ENCODE measurements at places on chromosomes 11 and 22. TPM values are rescaled to one million over a fixed set of nuclear protein-coding genes. Genes with fewer than 3 reads are reported as not detected.
A peak's percentile ranks its signal among the peaks of the same experiment; 100 is the strongest.

MMP12 gene
- not detected for total RNA-seq

GRCh38 chr11:43962383-43963278 is 20.2 kb downstream of the C11orf96 start:
- no peak overlapping the region for H3K27ac ChIP-seq
- H3K4me1 ChIP-seq, result no peaks in the 10 kb centered on the region
- H3K4me3 ChIP-seq, result no peak overlapping the region
- DNase-seq, result no peak
- no peaks in the 10 kb centered on the region for H3K36me3 ChIP-seq
- peaks cover 37% of the 10 kb centered on the region for H3K27me3 ChIP-seq

- H3K4me1 ChIP-seq, result peaks cover 20% of the 10 kb centered on the region
- no peak for DNase-seq
- H3K27me3 ChIP-seq, result no peaks in the 10 kb centered on the region
These were observed 398.9 kb downstream of the ETS1 start for GRCh38 chr11:128188346-128189004.

GRCh38 chr22:45597460-45598192 is 74.0 kb upstream of the ATXN10 start:
- peaks cover 4% of the 10 kb centered on the region for H3K27me3 ChIP-seq
- no peak for DNase-seq
- H3K27ac ChIP-seq, result no peak overlapping the region
- peaks cover 2% of the 10 kb centered on the region for H3K4me1 ChIP-seq
- H3K4me3 ChIP-seq, result no peak overlapping the region
- H3K36me3 ChIP-seq, result no peaks in the 10 kb centered on the region

GRCh38 chr11:61666684-61667297 is 13.4 kb upstream of the DAGLA start:
- no peaks in the 10 kb centered on the region for H3K4me1 ChIP-seq
- H3K27ac ChIP-seq, result no peak overlapping the region
- no peak overlapping the region for H3K4me3 ChIP-seq

GRCh38 chr11:27996066-27996465 is 111.9 kb downstream of the KIF18A start:
- H3K4me3 ChIP-seq, result no peak overlapping the region
- H3K27me3 ChIP-seq, result no peaks in the 10 kb centered on the region
- no peaks in the 10 kb centered on the region for H3K4me1 ChIP-seq
- H3K27ac ChIP-seq, result no peak overlapping the region

DNA sequence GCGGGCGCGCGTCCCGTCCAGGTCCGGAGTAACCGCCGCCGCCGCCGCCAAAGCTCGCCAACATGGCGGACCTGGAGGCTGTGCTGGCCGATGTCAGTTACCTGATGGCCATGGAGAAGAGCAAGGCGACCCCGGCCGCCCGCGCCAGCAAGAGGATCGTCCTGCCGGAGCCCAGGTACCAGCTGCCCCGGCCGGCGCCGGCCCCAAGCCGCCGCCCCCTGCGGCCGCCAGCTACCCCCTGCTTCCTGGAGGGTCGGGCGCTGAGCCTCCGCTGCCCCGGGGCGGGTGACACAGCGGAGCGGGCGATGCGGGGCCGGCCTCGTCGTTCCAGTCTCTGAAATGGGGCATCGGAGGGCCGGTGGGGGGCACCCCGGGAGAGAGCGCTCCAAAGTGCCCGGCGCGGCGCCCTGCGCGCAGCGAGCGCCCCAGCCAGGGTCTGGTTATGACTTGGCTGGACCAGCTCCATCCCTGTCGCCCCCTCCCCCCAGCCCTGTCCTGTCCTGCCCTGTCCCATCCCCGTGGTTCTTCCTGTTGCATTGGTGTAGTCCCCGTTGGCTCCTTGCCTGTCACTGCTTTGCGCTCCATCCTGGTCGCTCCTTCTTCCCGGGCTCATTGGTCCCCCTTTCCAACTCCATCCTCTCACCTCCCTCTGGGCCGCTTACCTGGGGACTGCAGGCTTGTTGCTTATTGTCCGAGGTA is 653 bp downstream of the GRK3 start:
- peak overlapping the region; percentile 96 for H3K4me3 ChIP-seq
- peaks cover 8% of the 10 kb centered on the region for H3K36me3 ChIP-seq
- H3K27me3 ChIP-seq, result peaks cover 4% of the 10 kb centered on the region
- DNase-seq, result peak; percentile 47
- peak overlapping the region; percentile 81 for H3K27ac ChIP-seq
- H3K4me1 ChIP-seq, result peaks cover 56% of the 10 kb centered on the region

NELL1 gene
- total RNA-seq, result not detected

DNA sequence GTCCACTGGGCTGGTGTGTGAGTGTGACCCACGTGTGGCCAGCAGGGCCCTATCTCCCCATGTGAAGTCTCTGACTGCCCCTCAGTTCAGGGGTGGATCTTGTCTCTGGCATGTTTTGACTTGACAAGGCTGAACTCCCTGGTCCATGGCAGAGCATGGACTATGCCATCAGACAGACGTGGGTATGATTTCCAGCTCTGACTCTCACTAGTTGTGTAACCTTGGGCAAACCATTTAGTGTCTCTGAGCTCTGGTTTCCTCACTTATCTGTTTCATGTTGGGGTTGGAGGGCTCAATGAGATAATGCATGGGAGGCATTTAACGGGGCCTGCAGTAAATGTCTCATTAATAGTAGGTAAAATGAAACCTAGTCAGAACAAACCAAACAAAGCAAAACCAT is 254.5 kb upstream of the NARS2 start:
- H3K27ac ChIP-seq, result no peak overlapping the region
- H3K27me3 ChIP-seq, result peaks cover 10% of the 10 kb centered on the region
- DNase-seq, result no peak
- no peak overlapping the region for H3K4me3 ChIP-seq

DNA sequence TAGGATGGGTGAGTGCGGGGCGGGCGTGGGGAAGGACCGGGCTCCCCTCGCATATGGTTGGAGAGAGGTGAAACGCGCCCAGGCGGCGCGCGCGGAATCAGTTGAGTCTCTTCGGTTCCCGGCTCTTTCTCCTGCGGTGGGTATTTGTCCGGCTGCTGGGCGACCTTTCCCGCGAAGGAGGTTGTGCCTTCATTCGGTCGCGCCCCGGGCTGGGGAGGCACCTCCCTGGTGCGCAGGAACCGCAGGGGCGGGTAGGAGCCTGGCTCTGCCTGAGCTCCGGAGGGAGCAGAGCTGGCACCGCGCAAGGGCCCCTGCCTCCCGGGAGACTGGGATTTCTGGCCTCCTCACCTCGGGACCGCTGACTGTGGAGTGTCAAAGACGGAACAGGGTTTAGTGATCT is 27.5 kb downstream of the SAA4 start:
- H3K27me3 ChIP-seq, result peaks cover 71% of the 10 kb centered on the region
- no peaks in the 10 kb centered on the region for H3K4me1 ChIP-seq
- H3K27ac ChIP-seq, result no peak overlapping the region
- DNase-seq, result no peak

ART5 gene
- total RNA-seq, result not detected

GRCh38 chr11:64251016-64251752 is at the start of gene PLCB3:
TSS of gene PLCB3 (plus strand) at chr11:64251530. CDS start at chr11:64251650, 120 bp downstream.
- H3K36me3 ChIP-seq, result no peaks in the 10 kb centered on the region
- peaks cover 16% of the 10 kb centered on the region for H3K4me1 ChIP-seq
- peak within 1 kb of the TSS; percentile 11 for H3K27ac ChIP-seq
- H3K27me3 ChIP-seq, result no peaks in the 10 kb centered on the region
- peak; percentile 63 for DNase-seq

IL17REL gene
- total RNA-seq, result not detected

DNA sequence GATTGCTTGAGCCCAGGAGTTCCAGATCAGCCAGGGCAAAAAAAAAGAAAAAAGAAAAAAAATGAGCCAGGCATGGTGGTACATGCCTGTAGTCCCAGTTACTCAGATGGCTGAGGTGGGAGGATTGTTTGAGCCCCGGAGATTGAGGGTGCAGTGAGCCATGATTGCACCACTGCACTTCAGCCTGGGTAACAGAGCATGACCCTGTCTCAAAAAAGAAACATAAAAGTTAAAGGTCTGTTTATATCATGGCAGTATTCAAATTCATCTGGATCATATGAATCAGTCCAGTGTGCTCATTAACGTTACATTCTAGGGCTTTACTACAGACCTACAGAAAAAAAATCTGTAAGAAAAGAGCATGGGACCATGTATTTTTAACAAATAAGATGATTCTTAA is 13.9 kb downstream of the HSD17B12 start:
- peaks cover 18% of the 10 kb centered on the region for H3K4me1 ChIP-seq
- no peaks in the 10 kb centered on the region for H3K27me3 ChIP-seq
- no peak for DNase-seq
- peaks cover 31% of the 10 kb centered on the region for H3K36me3 ChIP-seq

- H3K27ac ChIP-seq, result no peak within 1 kb of the TSS
- no peaks in the 10 kb centered on the region for H3K4me1 ChIP-seq
- H3K36me3 ChIP-seq, result no peaks in the 10 kb centered on the region
These were observed at the start of gene TCN1 for GRCh38 chr11:59866397-59866796. TSS of gene TCN1 (minus strand) at chr11:59866487. CDS start at chr11:59866470, 17 bp downstream.

- no peaks in the 10 kb centered on the region for H3K36me3 ChIP-seq
- no peaks in the 10 kb centered on the region for H3K4me1 ChIP-seq
- peaks cover 7% of the 10 kb centered on the region for H3K27me3 ChIP-seq
- H3K4me3 ChIP-seq, result no peak overlapping the region
These were observed 2.2 kb upstream of the OR51E2 start for GRCh38 chr11:4699697-4700435.

GRCh38 chr22:23395530-23396361 is 184.3 kb downstream of the IGLL1 start:
- DNase-seq, result no peak
- no peak overlapping the region for H3K27ac ChIP-seq
- no peak overlapping the region for H3K4me3 ChIP-seq
- H3K4me1 ChIP-seq, result no peaks in the 10 kb centered on the region
- no peaks in the 10 kb centered on the region for H3K36me3 ChIP-seq

DNA sequence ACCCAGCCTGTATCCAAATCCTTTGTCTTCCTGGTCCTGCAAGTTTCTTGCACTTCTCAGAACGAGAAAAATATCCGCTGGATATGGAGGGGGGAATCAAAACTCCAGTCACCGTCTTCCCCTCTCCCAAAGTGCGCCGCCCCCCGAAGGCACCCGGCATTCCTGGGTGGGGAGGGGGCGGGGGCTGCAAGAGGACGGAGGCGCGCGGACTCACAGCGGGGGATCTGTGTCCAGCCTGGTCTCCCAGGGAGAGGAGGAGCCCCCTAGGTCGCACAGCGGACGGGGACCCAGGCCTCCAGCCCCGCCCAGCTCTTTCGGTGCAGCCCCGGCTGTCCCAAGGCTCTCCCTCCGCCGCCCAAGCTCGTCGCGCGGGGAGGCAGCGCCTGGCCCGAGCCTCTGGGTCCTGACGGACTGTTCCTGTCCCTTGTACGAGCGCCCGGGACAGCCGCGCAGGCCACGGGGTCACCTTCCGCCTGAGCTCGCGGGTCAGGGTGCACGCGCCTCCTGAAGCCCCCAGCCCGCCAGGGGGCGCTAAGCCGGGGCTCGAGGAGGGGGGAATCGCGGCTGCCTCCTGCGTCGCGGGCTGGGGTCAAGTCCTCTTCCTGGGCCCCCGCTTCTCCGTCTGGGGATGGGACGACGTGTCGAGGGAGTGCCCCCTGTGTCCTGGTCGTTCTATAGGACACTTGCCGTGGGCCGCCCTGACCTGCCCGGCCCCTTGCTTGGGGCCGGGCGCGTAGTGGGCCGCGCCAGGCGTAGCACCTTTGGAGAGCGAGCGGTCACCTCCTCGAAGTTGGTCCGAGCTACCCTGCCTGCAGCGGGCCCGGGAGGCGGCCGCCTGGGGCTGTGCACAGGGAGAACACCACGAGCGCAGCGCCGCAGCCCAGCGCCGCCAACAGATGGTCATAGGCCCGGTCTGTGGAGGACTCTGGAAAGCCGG is 2.4 kb upstream of the WNT11 start:
- H3K4me1 ChIP-seq, result peaks cover 18% of the 10 kb centered on the region
- DNase-seq, result peak; percentile 85
- H3K4me3 ChIP-seq, result peak overlapping the region; percentile 72
- H3K36me3 ChIP-seq, result no peaks in the 10 kb centered on the region

- no peak overlapping the region for H3K27ac ChIP-seq
- H3K27me3 ChIP-seq, result no peaks in the 10 kb centered on the region
- H3K4me1 ChIP-seq, result peaks cover 22% of the 10 kb centered on the region
- no peak overlapping the region for H3K4me3 ChIP-seq
- H3K36me3 ChIP-seq, result peaks cover 61% of the 10 kb centered on the region
- no peak for DNase-seq
These were observed 40.1 kb downstream of the CTSC start for GRCh38 chr11:88297421-88297820.

DNA sequence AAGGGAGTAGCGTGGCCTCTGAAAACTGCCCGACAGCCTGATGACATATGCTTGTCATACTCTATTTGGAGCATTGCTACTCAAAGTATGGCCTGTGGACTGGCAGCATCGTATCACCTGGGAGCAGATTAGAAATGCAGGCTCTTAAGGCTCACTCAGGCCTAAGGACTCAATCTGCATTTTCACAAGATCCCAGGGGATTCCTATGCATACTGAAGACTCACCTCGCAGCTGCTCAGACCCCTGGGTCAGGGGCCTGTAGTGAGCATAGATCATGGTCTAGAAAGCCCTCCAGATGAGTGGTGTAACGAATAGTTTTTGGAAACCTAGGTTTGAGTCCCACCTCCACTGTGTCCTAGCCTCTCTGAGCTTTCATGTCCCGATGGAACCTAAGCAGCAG is 126.3 kb downstream of the FEZ1 start:
- H3K27me3 ChIP-seq, result peaks cover 32% of the 10 kb centered on the region
- no peak overlapping the region for H3K4me3 ChIP-seq
- DNase-seq, result no peak
- no peaks in the 10 kb centered on the region for H3K4me1 ChIP-seq
- no peaks in the 10 kb centered on the region for H3K36me3 ChIP-seq

C22orf42 gene
- total RNA-seq, result not detected

- no peaks in the 10 kb centered on the region for H3K4me1 ChIP-seq
- H3K27ac ChIP-seq, result no peak overlapping the region
- no peaks in the 10 kb centered on the region for H3K36me3 ChIP-seq
These were observed 425.8 kb downstream of the SOX6 start for GRCh38 chr11:15930442-15931025.

GRCh38 chr11:125414121-125414520 is 81.9 kb downstream of the FEZ1 start:
- H3K36me3 ChIP-seq, result no peaks in the 10 kb centered on the region
- H3K4me3 ChIP-seq, result no peak overlapping the region
- peaks cover 19% of the 10 kb centered on the region for H3K27me3 ChIP-seq
- no peak for DNase-seq
- no peak overlapping the region for H3K27ac ChIP-seq
- H3K4me1 ChIP-seq, result no peaks in the 10 kb centered on the region

DNA sequence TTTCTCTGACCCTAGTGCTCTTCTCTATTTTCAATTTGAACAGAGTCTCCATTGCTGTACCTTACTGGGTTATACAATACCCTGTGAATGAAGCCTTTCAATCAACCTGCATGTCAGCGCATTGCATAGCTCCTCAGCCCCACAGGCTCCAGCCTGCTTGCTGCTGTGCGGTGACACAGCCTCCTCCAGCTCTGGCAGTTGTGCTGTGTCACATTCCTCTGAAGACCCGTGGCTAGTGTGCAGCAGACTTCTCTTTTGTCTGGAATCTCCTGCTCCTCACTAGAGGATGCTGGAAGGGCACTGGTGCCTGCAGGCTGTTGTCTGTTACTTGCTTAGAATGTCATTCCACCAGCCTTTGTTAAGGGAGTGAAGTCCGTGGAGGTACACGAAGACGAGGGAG is 390.1 kb upstream of the B3GAT1 start:
- no peak overlapping the region for H3K27ac ChIP-seq
- no peak for DNase-seq
- H3K36me3 ChIP-seq, result no peaks in the 10 kb centered on the region
- H3K4me3 ChIP-seq, result no peak overlapping the region

DMC1 gene
- total RNA-seq, result 14.5 TPM

- no peak overlapping the region for H3K27ac ChIP-seq
- H3K27me3 ChIP-seq, result peaks cover 34% of the 10 kb centered on the region
- H3K4me3 ChIP-seq, result no peak overlapping the region
- DNase-seq, result no peak
These were observed 703.4 kb downstream of the TBC1D22A start for GRCh38 chr22:47465809-47466208.

- H3K4me3 ChIP-seq, result no peak overlapping the region
- no peaks in the 10 kb centered on the region for H3K36me3 ChIP-seq
These were observed 46.4 kb upstream of the HEPHL1 start for GRCh38 chr11:93974759-93975158.
